ENCODE measurements at places on chromosomes 4 and X. TPM values are rescaled to one million over a fixed set of nuclear protein-coding genes. Genes with fewer than 3 reads are reported as not detected.

CFAP47 gene
- not detected for polyA plus RNA-seq

TCEAL9 gene
- polyA plus RNA-seq: 5.2 TPM

TDO2 gene
- polyA plus RNA-seq: not detected

RPS6KA6 gene
- polyA plus RNA-seq: 0.26 TPM

LRIT3 gene
- not detected for polyA plus RNA-seq

LUZP4 gene
- not detected for polyA plus RNA-seq

PF4V1 gene
- not detected for polyA plus RNA-seq

HHIP gene
- polyA plus RNA-seq: not detected

CCKAR gene
- not detected for polyA plus RNA-seq
